ENCODE measurements at places on chromosomes 16 and 17.

GRCh38 chr16:14150796-14151195 lies 79.7 kb downstream of the MRTFB start:
- no peak for DNase-seq

GRCh38 chr17:35841505-35841904 lies 27.2 kb downstream of the HEATR9 start:
- DNase-seq, result no peak

GRCh38 chr16:85539084-85539483 lies 74.0 kb upstream of the GSE1 start:
- DNase-seq, result no peak

DNA sequence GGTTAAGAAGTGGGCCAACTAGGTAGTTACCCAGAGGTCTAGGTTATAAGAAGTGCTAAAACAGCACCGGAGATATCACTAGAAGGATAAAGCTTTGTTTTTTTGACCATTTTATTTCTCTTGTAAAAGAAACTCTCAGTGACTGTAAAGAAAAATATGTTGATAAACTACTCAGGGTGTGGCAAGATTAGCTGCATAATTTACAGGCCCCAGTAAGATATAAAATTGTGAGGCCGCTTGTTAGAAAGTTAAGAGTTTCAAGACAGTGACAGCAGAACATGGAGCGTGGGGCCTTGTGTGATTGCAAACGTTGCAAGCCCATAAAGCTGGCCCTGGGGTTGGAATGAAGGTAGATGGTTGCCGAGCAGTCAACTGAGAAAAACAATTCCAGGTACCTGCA lies 263.7 kb upstream of the EEF2KMT start:
- no peak for DNase-seq

GRCh38 chr17:40479754-40480480 lies 21.5 kb downstream of the TNS4 start:
- no peak for DNase-seq

GRCh38 chr17:49552070-49552751 lies 23.5 kb upstream of the NXPH3 start:
- DNase-seq, result no peak

Measured in RWPE1 (cell line).